HepG2 (cell line): ENCODE measurements at places on chromosomes 3 and 15.

GRCh38 chr15:33675246-33675645 lies 293.1 kb upstream of the CHRM5 start:
- no peaks in the 10 kb centered on the region for H3K4me1 ChIP-seq
- no peaks in the 10 kb centered on the region for H3K36me3 ChIP-seq
- peaks cover 20% of the 10 kb centered on the region; the same call in 2 of the 3 replicates for H3K27me3 ChIP-seq
- H3K27ac ChIP-seq: no peak overlapping the region

- H3K36me3 ChIP-seq: peaks cover 1% of the 10 kb centered on the region
- peaks cover 31% of the 10 kb centered on the region for H3K4me1 ChIP-seq
- no peak overlapping the region for H3K4me3 ChIP-seq
- DNase-seq: no peak
- H3K27ac ChIP-seq: no peak overlapping the region
Measured at GRCh38 chr3:65351753-65352152, 664.0 kb upstream of the ADAMTS9 start.

- H3K27me3 ChIP-seq: no peaks in the 10 kb centered on the region
- H3K27ac ChIP-seq: no peak overlapping the region
- no peak overlapping the region for H3K4me3 ChIP-seq
- peaks cover 14% of the 10 kb centered on the region for H3K36me3 ChIP-seq
Measured at GRCh38 chr3:152452318-152452717, 183.6 kb downstream of the MBNL1 start.

DNA sequence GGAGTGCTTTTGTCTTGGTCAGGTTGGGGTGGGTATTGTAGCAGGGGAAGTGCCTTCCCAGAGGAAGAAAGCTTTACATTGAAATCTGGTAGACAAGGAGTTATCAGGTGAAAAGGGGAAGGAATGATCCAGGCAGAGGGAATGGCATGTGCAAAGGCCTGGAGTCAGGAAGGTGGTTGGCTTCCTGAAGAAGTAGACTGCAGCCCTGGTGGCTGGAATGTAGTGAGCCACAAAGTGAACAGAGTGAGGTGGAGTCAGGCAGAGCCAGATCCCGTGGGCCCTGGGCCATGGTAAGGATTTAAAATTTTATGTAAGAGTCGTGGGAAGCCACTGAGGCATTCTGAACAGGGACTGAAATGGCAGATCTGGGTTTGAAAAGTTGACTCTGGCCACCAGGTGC lies 58.3 kb downstream of the RAB11A start:
- no peak overlapping the region for H3K27ac ChIP-seq
- H3K4me1 ChIP-seq: no peaks in the 10 kb centered on the region
- H3K4me3 ChIP-seq: no peak overlapping the region
- no peaks in the 10 kb centered on the region for H3K27me3 ChIP-seq
- no peak for DNase-seq

DNA sequence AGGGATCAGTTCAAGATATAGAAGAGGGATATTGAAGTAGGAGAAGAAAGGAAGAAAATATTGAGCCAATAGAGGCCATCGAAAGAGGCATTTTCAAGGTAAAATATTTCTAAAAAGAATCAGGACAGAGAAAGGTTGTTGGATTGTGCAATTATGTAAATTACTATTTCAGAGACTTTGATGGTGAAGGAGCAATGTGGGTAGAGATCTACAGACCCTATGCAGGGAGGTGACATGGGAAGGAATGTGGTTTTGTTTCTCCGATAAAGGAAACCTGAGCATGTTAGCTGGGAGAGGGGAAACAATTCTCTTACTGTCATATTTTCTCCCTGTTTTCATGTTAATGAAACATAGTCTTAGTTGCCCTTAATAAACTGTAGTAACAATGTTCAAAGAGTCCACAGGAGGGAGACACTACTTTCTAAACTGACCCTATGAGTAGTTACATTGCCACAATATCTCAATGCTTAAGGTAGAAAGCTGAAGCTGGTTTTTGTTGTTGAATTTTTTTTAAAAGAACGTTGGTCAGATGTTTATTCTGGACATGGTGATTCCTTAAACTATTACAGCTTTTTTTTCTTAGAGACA lies 133.3 kb downstream of the GRM7 start:
- H3K27me3 ChIP-seq: no peaks in the 10 kb centered on the region
- no peak overlapping the region for H3K27ac ChIP-seq
- no peak overlapping the region for H3K4me3 ChIP-seq
- H3K4me1 ChIP-seq: no peaks in the 10 kb centered on the region
- H3K36me3 ChIP-seq: no peaks in the 10 kb centered on the region
- no peak for DNase-seq

DNA sequence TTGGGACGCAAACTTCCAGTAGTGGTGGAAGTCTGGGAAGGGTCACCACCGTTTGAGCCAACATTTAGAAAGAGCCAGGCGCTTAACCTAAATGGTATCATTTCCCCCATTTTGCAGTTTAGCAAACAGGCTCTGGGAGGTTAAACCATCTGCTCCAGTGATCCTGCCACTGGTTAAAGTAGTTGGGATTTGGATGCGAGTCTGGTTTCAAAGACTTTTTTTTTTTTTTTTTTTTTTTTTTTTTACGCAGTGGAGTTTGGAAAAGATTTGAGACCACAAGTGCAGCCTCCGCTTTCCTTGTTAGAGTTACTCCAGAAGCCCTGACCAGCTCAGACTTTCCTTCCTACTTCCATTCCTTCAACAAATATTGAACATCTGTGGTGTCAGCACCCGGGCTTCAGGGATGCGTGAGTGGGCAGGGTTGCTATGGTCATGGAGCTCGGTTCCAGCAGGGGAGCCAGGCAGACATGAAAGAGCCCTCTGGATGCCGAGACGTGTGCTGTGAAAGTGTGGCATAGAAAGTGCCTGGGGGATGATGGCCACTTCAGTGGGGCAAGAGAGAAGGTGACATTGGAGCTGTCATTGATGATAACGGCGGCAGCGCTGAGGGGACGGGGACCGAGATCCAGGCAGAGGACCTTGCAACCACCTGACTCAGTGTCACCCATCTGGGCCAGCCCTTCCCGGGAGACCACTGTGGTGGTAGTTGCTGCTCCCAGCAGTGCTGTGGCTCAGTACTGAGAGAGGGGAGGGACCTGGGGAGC lies 1.1 kb upstream of the RNU6-1 start:
- DNase-seq: peak; percentile 50
- no peaks in the 10 kb centered on the region; the same call in 1 of the 2 replicates for H3K27me3 ChIP-seq
- peak overlapping the region; percentile 73 for H3K4me3 ChIP-seq
- no peaks in the 10 kb centered on the region for H3K36me3 ChIP-seq
- peaks cover 77% of the 10 kb centered on the region for H3K4me1 ChIP-seq

GRCh38 chr15:83322061-83322460 lies 37.6 kb upstream of the BNC1 start:
- H3K27me3 ChIP-seq: no peaks in the 10 kb centered on the region; the same call in 2 of the 3 replicates
- H3K27ac ChIP-seq: no peak overlapping the region
- no peak for DNase-seq
- no peak overlapping the region for H3K4me3 ChIP-seq
- no peaks in the 10 kb centered on the region for H3K4me1 ChIP-seq

DNA sequence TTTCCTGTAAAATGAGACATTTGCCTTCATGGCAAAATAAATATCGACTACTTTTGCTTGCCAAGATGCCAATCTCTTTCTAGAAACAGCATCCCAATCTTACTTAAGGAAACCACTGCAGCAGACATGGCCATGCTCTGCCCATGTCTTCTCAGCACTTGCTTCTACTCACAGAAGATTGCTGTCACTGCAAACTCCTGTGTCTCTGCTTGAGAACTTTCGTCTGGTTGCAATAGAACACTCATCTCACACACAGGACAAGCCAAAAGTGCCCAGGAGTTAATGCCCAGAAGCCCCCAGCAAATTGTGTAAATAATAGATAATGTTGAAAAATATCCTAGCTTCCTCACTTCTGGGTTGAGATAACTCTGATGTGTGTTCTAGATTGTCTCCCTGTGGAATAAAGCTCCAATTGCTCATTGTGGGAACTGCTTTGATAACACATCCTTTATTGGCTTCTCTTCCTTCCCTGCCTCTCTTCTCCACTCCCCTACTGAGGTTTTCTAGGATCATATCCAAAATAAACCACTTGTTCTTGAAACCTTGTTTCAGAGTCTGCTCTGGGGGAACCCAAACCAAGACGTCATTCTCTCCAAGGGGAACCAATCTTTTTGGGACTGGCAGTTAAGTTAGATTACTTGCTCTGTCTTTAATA lies 156.3 kb upstream of the STRIT1 start:
- H3K4me3 ChIP-seq: no peak overlapping the region
- no peak for DNase-seq
- no peaks in the 10 kb centered on the region for H3K36me3 ChIP-seq
- H3K4me1 ChIP-seq: no peaks in the 10 kb centered on the region
- H3K27me3 ChIP-seq: no peaks in the 10 kb centered on the region
- H3K27ac ChIP-seq: no peak overlapping the region

DNA sequence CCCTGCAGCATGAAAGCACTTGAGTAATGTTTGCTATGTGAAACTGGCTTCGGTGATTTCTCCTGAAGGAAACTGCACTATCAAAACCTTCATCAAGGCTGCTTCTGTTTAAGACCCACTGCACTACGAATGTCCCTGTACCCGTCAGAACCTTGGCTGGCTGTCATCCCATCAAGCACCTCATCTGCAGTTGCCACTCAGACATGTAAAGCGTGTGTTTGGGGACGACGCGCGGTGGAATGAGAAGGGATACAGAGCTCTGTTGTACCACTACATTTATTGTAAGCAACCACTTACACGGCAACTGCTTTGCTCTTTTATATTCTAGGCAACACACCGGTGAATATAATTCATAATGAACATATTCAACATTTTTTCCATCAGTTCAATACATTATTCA lies 147.6 kb downstream of the TIGIT start:
- H3K4me1 ChIP-seq: no peaks in the 10 kb centered on the region
- no peaks in the 10 kb centered on the region for H3K36me3 ChIP-seq
- no peaks in the 10 kb centered on the region for H3K27me3 ChIP-seq
- no peak for DNase-seq
- no peak overlapping the region for H3K4me3 ChIP-seq

- H3K36me3 ChIP-seq: no peaks in the 10 kb centered on the region
- no peak overlapping the region for H3K27ac ChIP-seq
Measured at GRCh38 chr3:113910966-113911365, 36.8 kb upstream of the ZDHHC23 start.

DNA sequence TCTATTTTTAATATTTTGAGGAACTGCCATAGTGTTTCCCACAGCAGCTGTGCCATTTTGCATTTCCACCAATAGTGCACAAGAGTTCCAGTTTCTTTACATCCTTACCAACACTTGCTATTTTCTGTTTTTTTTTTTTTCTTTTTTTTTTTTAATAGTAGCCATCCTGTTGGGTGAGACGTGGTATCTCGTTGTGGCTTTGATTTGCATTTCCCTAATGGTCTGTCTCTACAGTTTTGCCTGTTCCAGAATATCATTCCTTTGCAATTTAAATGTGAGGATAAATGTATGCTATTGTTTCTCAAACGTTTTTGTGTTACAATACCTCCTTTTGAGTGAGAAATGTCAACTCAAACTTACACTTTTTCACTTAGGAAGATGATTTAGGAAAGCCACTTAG lies 22.4 kb downstream of the RCN2 start:
- no peaks in the 10 kb centered on the region for H3K4me1 ChIP-seq
- DNase-seq: no peak
- H3K4me3 ChIP-seq: no peak overlapping the region
- no peak overlapping the region for H3K27ac ChIP-seq
- H3K27me3 ChIP-seq: no peaks in the 10 kb centered on the region

DNA sequence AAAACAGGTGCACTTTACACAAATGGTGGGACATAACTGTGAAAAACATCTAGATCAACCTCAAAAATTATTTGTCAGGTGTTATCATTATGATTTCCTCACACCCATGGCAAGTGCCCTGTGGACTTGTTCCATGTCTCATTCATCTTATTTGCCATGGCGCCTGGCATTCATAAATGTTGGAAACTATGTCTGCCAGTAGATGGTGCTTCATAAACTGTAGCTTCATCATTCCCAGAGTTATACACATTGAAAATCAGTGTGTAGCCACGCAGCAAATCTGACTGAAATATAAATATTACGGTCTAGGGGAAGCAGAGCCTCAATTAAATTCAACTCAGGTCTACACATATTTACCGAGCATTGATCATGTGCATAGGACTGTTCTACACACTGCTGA lies 90.7 kb downstream of the IMPG2 start:
- no peaks in the 10 kb centered on the region for H3K27me3 ChIP-seq
- no peak overlapping the region for H3K27ac ChIP-seq
- DNase-seq: peak; percentile 8
- no peaks in the 10 kb centered on the region for H3K4me1 ChIP-seq
- H3K4me3 ChIP-seq: no peak overlapping the region

DNA sequence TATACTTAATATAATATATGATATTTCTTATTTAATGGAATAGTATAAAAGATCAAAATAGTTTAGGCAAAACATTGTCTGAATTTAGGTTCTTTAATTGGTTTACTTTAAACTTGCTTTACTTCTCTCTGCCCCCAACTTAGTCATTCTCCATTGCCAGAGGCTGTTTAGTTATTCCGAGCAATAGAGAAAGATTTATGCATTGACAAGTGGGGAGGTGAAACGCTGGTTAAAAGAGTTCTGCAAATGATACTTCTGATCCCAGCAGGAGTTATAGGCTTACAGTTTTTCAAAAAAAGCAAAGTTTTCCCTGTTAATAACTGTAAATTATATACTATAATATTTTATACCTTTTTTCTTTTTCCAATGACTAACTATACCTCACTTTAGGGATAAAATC lies 145.4 kb downstream of the EPHA3 start:
- no peak overlapping the region for H3K27ac ChIP-seq
- peaks cover 10% of the 10 kb centered on the region for H3K4me1 ChIP-seq
- DNase-seq: no peak
- H3K36me3 ChIP-seq: no peaks in the 10 kb centered on the region

DNA sequence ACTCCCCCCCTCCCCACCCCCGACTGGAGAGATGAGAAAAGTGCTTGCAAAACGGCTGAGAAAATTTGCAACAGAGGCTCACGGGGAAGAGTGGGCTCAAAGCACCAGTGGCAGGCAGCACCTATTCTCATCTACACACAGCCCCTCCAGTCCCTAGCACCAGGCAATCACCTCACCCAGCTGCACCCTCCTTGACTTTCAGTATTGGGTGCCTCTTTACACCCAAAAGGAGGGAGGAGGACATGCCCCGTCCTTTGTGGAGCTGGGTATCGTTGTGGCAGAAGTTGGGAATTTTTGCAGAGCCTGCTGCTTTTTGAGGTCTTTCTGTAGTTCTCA lies 182.8 kb upstream of the TOPAZ1 start:
- DNase-seq: no peak
- no peaks in the 10 kb centered on the region for H3K36me3 ChIP-seq
- no peak overlapping the region for H3K4me3 ChIP-seq
- H3K27me3 ChIP-seq: peaks cover 3% of the 10 kb centered on the region; the same call in 1 of the 2 replicates
- no peaks in the 10 kb centered on the region for H3K4me1 ChIP-seq

DNA sequence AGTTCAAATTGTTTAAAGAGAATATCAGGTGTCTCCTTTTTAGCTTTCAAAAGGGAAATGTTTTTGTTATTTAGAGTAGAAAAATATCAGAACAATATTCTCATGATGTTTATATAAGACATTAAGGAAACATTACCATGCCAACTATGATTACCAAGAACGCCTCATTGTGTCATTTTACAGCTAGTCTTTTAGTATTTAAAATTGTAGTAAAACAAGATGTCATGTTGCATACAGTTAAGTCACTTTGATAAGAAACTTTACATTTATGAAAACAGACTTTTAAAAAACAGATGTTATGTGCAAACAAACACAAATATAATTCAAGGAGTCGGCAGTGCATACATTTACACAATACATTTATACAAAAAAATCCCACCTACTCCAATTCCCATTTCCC lies 4.4 kb downstream of the PLSCR4 start:
- no peaks in the 10 kb centered on the region for H3K36me3 ChIP-seq
- DNase-seq: no peak
- H3K27me3 ChIP-seq: no peaks in the 10 kb centered on the region
- H3K4me3 ChIP-seq: no peak overlapping the region
- H3K27ac ChIP-seq: no peak overlapping the region
- no peaks in the 10 kb centered on the region for H3K4me1 ChIP-seq
